ENCODE measurements at places on chromosomes 7 and 10.
A peak's percentile ranks its signal among the peaks of the same experiment; 100 is the strongest.

DNA sequence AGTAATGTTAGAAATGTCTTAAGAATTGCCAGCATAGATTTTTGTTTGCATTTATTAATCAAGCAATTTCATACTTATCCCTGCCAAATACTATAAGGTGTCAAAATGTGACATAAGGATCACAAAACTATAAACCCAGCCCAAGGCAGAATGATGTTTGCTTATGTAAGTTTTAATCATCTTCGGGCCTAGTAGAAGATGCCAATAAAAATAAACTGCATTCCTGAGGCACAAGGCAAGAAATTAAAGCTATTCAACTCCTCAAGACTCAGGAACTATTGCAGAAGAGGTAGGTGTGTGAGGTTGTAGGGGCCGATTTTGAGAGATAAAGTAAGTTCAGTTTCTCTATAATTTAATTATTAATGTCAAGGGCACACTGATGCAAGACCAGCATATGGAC, 189.4 kb upstream of the AHR start:
- DNase-seq = no peak

DNA sequence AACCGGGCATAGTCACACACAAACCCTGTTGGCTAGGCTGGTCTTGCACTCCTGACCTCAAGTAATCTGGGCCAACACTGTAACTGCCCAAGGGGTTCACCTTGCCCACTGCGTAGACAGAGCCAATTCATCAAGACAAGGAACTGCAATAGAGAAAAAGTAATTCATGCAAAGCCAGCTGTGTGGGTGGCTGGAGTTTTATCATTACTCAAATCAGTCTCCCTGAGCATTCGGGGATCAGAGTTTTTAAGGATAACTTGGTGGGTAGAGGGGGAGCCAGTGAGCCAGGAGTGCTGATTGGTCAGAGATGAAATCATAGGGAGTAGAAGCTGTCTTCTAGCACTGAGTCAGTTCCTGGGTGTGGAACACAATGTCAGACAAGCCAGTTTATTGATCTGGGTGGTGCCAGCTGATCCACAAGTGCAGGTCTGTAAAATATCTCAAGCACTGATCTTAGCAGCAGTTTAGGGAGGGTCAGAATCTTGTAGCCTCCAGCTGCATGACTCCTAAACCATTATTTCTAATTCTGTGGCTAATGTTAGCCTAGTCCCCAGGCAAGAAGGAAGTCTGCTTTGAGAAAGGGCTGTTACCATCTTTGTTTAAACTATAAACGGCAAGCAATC, 15.6 kb upstream of the FXYD4 start:
- DNase-seq = no peak

GRCh38 chr10:63744060-63744941, 223.1 kb downstream of the REEP3 start:
- DNase-seq = no peak

DNA sequence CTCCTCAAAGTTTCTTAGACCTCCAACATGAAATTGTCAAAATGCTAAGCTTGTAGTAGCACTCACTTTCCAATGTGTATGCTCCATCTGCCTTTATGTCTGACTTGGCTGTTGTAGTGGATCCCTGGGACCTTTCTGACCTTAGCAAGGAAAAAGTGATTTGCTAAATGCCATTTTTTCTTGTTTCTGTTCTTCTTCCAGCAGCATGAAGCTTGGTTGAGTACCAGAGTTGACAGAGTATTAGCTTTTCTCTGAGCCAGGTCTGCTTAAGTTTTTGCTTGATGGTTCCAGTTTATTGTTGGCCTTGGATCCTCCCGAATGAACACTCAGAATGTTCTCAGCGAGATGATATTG, 168.7 kb downstream of the SND1 start:
- DNase-seq = no peak

DNA sequence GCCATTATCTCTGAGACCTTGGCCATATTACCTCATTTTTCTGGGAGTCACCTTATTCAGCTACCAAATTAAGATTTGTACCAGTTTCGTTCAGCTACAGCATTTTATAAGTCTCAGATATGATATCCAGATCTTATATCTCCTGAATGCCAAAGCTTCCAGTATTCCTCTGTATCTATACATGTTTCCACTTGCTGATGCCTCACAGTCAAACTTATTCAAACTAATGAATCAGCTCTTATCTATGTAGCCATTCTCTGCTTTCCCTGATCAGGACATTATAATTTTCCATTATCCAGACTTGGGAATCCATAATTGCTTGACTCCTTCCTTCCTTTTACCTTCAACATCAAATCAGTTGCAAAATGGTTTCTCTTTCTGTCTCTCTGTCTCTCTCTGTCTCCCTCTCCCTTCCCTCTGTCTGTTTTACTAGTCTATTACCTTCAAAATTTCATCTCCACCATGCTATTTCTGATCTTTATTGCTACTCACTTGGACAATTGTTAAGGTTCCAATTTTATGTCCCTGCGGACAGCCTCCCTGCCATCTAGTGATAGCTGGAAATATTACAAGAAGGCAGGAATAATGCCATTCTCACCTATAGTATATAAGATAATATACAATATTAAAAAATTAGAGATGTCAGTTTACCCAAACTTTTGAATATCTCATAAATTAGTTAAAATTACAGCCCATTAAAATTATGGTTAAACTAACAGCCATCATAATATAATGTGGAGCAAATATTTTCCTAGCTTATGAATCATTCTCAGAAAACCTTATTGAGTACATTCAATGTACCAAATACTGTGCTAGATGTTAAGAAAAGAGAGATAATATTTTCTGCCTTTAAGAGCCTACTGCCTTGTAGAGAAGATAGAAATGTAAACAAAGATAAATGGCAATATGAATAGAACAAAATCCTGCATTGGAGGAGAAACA, 89.8 kb downstream of the PCLO start:
- no peak for DNase-seq

DNA sequence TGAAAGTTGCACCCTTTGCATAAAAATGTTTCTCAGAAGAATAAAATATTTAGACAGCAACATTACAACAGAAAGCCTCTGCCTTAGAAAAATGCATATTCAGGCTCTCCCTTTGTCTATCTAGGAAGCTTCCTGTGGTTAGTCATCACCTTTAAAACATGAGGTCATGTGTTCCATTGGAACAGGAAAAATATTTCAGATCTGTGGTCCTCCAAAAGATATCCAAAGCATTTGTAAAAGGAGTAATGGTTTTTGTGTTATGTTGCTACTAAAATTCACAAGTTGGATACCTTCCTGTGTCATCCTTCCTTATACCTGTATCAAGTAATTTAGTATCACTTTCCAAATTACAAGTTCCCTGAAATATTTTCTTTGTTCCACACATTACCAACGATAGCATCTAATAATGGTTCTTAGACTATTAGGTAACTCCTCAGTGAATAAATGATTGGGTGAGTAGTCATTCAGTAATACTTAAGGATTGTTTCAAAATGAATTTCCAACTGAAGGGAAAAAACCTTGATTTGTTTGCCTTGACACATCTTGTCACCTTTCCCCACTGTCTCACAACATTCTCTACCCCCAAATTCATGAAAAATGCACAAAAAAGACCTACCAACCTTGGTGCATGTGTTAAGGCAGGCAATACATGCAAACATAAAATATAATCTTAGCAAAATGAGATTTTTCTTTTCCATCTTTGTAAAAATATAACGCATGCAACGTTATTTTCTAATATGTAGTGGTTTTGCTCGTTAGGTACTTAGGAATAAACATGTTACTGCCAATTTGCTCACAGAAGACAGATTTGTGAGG, 19.7 kb upstream of the RHOBTB1 start:
- no peak for DNase-seq

DNA sequence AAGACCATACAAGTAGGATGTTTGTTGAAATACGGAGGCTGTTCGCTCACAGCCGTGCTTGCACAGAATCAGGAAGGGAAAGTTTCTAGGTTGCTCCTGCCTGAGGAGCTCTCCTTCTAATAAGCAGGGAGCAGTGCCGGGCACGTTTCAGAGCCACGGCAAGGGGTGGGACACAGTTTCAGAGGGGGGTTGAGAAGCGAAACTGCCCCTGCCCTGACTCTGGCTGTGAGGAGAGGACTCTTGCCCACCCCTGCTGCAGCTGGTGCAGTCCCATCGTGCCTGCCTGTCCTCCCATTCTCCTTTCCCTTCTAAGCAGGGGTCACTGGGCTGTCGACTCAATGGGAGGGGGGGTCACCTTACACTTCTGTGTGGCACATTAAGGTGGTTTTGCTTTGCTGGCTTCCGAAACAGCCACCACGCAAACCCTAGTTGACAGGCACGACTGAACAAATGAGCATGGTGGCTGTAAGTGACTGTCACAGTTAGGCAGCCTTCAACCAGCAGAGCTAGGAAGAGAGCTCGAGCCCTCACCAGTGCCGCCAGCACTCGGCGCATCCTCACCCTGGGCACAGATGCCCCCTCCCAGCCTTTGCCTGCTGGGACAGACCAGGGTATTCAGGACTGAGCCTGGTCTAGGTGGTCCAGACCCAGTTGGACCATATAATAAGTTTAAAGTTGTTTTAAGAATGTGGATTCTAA, 37.5 kb downstream of the ZNF467 start:
- DNase-seq = no peak

DNA sequence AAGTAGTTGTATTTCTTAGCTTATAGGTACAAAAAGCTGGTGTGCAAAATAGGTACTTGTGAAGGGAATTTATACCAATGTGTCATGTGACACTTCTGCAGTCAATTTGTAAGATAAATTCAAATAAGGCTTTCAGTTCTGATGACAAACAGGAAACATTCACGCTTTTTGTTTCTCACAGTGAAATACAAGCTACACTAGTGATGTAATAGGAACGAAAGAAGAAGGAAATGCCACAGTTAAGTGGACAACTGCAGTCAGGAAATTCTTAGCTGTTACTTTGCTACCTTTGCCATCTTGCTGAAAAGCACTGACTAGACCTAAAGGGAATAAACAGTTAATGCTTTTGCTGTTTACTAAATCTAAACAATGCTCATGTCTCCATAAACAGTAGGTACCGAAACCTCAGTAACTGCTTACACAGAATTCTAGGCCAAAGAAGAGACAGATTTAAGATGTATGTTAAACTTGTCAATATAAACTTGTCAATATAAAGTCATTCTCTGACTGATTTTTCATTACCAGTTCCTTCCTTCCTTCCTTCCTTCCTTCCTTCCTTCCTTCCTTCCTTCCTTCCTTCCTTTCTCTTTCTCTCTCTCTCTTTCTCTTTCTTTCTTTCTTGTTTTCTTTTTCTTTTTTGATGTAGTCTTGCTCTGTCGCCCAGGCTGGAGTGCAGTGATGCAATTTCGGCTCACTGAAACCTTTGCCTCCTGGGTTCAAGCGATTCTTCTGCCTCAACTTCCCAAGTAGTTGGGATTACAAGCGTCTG, 10.1 kb downstream of the OTUD1 start:
- no peak for DNase-seq

GRCh38 chr10:87702260-87702972, 42.7 kb downstream of the PAPSS2 start:
- no peak for DNase-seq

GRCh38 chr10:135601-136464, 578 bp downstream of the ZMYND11 start:
- no peak for DNase-seq

DNA sequence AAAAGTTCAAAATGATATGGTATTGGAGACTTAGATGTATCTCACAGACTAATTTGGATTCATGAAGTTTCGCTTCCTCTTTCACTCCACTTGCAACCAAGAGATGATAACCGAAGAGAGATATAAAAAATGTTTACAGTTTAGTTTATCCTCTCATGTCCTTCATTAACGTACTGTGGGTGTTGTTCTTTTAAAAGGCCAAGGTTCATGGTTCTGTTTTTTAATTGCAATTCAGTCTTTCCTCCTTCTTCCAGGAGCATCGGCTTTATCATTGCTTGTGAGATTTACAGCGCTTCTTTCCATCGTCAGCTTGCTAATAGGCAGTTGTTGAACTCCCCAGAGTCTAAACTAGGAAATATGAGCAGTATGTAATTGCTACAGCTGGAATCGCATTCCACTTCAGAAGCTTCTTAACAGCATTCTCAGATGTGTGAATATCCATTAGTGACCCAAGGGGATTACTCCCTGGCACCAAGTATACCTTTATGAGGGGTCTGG, 75.9 kb upstream of the HGF start:
- DNase-seq = peak; percentile 75

DNA sequence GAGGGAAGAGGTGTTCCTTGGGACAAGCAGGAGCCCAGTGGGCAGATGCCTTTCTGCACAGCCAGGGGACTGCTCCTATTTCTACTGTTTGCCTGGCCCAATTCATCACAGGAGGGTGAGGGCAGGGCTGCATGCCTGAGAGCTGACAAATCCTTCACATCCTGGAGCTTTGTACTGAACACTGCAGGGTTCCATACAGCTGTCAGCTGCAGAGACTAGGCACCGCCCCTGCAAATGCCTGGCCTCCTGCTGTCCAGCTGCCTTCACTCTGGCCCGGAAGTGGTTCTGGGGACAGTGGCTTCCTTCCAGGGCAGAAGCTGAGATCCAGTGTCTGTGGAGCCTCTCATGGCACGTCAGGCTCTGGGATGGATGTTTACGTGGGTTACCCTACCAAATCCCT, 470.7 kb downstream of the DNAJB6 start:
- DNase-seq = no peak

- no peak for DNase-seq
Measured at GRCh38 chr10:64148607-64149006, 627.4 kb downstream of the REEP3 start.

DNA sequence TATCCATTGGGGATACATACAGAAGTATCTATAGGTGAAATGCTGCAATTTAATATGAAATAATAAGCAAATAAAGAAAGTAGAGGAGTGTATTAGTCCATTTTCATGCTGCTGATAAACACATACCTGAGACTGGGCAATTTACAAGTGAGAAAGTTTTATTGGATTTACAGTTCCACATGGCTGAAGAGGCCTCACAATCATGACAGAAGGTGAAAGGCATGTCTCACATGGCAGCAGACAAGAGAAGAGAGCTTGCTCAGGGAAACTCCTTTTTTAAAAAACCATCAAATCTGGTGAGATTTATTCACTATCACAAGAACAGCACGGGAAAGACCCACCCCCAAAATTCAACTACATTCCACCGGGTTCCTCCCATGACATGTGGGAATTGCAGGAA, 82.8 kb upstream of the TRIM24 start:
- no peak for DNase-seq

DNA sequence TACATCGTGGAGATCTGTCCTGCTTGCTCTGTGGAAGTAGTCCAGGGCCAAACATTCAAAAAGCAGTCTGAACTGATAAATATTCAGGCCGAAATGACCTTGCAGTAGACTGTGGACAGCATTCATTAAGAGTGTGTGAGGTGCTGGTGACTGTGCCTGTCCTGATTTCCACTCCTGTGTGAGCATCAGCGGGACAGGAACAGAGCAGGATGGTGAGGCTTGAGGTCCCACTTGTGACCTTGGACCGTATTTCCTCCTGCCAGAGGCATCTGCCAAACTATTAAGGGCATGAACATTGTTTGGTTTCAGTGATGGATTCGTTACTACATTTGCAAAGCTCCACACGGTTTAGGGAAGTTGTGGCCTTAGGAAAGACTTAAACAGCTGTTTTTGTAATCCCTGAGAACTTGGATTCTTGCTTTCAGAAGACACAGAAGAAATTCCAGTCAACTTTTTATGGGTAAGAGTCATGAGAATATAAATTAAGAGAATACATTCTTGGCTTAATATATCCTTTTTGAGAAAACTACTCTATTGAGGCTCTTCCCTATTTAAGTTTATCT, 32.8 kb downstream of the CCNY start:
- DNase-seq = no peak
